ENCODE measurements at places on chromosomes 5 and 9.
A peak's percentile ranks its signal among the peaks of the same experiment; 100 is the strongest.

DNA sequence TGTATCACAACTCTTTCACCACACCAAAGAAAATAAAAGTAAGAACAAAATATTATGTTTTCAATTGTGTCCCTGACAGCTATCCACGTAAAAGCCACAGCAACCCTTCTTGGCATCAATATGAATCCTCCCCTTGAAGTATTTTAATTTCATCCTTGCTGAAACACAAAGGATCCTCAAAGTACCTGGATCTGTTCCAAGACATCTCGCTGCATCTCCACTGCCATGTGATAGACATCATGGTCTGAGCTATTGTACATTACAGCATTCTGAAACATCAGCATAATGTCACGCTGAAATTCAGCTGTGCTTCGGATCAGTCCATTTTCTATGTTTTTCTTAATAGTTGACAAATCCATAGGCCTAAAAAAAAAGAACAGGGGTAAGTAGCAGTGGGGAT, 17.7 kb downstream of the BRD8 start:
- no peak for DNase-seq

GRCh38 chr5:54022223-54022622, 288.1 kb downstream of the ARL15 start:
- DNase-seq = no peak

DNA sequence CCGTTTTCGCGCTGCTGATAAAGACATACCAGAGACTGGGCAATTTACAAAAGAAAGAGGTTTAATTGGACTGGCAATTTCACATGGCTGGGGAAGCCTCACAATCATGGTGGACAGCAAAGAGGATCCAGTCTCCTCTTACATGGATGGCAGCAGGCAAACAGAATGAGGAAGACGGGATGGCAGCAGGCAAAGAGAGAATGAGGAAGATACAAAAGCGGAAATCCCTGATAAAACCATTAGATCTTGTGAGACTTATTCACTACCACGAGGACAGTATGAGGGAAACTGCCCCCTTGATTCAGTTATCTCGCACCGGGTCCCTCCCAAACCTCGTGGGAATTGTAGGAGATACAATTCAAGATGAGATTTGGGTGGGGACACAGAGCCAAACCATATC, 95.0 kb downstream of the OSTF1 start:
- DNase-seq = no peak

- DNase-seq = no peak
Observed at GRCh38 chr5:58545912-58546311, 37.0 kb upstream of the RAB3C start.

DNA sequence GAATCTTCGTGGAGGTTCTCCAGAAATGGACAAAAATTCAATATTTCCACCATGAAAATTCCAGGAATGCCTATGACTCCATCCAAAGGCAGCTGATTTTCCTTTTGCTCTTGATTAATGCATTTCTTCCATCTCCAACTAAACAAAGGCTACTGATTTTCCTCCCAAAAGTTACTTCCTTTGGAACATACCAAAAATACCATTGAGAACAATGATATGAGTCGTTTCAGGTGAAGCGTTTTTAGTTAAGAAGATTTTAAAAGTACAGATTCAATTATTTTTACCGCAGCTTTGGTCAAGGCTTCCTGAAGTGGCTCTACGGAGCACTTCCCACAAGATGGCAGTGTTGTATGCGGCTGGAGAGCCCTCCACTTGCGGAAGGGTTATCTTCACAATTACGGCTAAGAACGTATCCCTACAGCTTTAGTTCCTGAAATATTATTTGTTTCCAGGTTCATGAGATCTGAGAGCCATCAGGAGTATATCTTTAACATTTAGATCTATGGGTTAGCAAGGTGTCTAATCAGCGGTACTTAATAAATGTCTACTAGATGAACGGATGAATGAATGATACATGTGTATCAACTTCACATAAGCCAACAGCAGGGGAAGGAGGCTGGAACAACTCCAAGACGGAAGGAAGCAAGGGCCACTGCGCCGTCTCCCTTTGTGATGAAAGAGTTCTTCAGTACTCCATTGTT, 35.9 kb upstream of the ARSB start:
- peak; percentile 16 for DNase-seq

GRCh38 chr9:20740304-20740703, 56.2 kb downstream of the FOCAD start:
- DNase-seq = no peak

GRCh38 chr5:589588-589987, 22.6 kb upstream of the CEP72 start:
- DNase-seq = no peak

DNA sequence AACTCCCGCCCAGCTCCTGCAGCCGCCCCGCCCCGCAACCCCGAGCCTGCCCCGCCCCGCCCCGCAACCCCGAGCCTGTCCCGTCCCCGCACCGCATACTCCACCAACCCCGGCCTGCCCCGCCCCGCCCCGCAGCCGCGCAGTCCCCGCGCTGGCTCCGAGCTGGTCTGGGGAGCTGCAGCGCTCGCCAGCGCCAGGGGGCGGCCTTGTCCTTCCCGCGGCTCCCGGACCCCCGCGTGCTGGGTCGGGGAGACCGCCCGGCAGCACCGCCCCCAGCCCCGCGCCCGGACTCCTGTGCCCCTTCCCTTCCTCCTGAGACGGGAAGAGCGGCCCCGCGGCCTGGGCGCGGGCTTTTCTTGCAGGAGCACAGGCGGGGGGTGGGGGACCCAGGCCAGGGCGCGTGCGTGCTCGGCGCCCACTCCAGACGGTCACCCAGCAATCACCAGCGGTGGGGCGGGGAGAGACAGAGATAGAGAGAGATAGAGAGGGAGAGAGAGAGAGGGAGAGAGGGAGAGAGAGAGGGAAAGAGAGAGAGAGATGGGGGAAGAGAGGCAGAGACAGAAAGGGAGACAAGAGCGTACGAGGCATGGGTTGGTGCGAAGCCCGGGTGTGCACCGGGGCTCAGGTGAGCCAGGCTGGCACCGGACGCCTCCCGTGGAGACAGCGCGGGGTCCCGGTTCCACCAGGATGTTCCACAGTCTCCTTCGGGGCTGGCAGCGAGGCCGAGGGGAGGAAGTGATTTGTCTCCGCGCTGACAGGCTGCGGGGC, 14.7 kb upstream of the TMEM250 start:
- no peak for DNase-seq

GRCh38 chr5:106780355-106780754, 890.4 kb downstream of the EFNA5 start:
- no peak for DNase-seq

GRCh38 chr9:91245431-91246313, 116.0 kb downstream of the AUH start:
- DNase-seq = no peak

DNA sequence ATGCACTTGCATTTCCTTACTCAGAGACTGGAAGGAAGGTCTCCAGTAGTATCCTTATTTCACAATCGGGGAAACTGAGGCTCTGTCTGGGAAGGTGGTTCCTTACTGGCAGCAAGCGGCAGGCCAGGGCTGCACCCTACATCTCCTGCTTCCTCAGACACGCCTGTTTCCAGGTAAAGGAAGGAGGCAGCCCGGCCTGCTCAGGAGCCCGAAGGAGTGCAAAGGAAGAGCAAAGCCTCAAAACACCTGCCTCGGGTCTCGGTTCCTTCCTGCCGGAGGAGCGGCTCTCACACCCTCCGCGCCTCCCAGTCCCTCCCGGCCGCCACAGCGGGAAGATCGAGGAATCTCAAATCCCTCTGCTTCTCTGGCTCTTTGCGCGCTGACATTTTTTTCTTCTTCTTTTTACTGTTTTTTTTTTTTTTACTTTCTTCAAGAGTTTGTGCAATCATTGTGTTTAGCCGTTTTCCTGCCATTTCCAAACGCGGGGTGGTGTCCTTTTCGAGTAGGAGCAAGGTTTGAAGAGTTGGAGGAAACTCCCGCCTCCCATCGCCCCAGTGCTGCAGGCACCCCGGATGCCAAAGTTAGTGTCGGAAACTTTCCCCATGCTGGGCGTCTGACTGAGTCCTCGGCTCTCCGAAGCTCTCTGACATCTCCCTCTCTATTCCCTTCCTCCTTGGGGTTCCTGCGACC, 1.0 kb downstream of the GGTA1 start:
- no peak for DNase-seq

DNA sequence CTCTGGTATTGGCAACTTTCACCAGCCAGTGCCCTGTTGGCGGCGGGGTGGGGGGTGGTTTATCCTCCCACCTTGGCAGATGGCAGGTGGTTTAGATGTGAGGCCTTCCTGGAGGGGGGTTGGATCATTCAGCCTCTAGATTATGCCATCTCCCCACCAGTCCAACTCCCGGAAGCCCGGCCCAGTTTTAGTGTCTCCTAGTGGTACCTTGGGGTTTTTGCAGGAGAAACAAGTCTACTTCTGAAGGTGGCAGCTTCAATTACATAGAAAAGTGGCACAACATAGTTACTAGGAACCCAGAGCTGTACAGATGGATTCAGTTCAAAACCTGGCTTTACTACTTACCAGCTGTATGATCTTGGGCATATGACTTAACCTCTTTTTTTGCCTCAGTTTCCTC, 11.3 kb downstream of the PRLR start:
- no peak for DNase-seq

- no peak for DNase-seq
Observed at GRCh38 chr5:87598460-87598859, 185.7 kb upstream of the CCNH start.

DNA sequence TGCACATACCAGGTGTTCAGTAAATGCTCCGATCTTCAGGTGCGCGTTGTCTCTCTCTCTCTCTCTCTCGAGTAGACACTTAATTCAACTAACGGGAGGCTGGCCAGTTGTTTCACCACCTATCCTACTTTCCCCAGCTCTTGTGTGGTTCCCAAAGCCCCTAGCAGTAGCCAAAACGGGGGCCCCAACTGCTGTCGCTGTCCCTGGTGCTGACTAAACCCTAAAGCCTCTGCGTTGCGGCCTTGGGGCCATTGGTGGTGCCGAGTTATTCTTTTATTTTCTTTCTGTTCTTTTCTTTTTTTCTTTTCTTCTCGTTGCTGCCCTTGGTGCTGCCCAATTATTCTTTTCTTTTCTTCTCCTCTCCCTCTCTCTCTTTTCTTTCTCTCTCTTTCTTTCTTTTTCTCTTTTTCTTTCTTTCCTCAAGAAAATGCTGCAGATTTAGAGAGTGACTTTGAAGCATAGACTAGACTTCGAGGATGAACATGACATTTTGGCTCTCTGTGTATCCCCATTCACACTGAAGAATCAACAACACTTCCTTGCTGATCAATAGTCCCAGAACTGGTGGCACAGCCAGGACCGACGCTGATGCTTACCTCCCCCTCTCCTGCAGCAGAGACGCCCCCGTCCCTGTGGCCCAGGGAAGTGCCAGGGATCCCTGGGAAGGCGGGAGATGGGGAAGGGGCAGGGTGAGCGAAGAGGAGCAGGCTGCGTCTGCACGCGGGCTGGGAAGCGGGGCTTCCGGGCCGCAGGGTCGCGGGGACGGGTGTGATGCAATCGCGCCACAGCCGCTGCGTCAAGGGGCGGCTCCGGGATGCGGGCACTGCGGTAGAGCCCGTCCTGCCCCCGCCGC, at the start of gene FBLL1:
Gene FBLL1 (plus strand): TSS at position 785 of the 853 bp plus-strand sequence. CDS start 200 bp downstream, outside the sequence.
- DNase-seq = no peak
